ENCODE measurements at places on chromosomes 5 and 9.

DNA sequence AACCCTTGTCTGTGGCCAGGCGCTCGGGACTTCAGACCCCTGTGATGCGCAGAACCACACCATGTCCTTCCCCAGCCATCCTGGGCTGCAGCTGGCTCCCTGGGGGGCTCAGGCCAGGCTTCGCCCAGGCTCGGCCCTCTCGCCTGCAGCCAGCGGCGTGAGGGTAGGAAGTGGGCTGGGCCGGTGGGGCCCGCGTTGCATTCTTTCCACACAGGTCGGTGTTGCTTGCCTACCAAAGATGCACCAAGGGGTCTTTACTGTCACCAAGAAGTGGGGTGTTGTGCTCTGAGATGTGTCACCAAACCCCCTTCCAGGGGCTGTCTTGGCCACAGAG, 48.3 kb upstream of the RNF130 start:
- DNase-seq = no peak

- DNase-seq = no peak
Observed at GRCh38 chr9:114033397-114034103, 44.5 kb downstream of the AMBP start.

- DNase-seq = peak; percentile 93
Observed at GRCh38 chr9:34701023-34701768, 8.7 kb downstream of the CCL21 start.

- DNase-seq = no peak
Observed at GRCh38 chr9:37707748-37708147, 45.9 kb upstream of the TRMT10B start.

DNA sequence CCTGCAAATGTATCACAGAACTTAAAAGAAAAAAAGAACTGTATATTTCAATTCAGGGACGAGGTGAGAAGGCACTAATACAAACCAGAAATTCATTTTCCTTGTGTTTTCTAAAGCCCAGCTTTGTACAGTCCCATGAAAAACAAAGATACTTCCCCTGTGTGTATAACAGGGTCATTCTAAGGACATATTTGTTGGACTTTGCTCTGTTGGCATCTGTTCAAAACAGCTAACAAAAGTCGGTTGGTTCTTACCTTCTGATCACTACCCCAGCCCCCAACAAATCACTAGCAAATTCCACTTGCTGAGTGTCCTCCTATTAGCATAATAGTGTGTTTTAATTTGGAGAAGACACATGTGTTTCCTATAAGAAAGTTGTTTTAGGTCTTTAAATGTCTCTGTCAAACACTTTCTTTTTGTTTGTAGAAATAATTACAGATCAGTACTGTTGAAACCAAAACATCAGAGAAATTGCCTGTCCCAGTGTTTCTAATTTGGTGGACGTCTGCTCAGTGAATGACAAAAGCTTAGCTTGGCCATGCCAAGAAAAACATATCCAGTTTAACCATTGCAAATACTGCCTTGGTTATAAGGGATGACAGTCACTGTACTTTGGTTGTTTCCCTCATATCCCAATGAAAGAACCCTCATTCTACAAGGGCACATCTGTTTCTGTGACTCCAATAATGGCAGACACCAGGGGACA, 480.5 kb downstream of the EBF1 start:
- no peak for DNase-seq

DNA sequence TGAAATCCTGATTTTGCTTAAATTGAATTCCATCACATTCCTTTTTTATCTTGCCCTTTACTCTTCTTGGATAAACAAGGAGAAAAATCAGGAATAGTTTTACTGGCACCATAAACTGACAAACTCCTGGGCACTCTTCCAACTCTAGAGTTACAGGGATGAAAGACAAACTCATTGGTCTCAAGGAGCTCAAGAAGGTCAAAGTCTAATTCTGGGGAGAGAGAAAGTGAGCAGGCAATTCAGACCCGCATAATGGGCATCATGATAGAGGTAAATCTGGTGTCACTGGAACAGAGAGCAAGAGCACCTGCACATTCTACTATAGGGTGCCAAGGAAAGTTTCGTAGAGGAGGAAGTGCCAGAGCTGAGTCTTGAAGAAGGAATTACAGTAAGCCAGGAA, 64.8 kb downstream of the GRIN3A start:
- no peak for DNase-seq

GRCh38 chr5:151881621-151882225, 42.9 kb downstream of the GLRA1 start:
- DNase-seq = no peak

- no peak for DNase-seq
Observed at GRCh38 chr9:95017062-95017461, 290.6 kb downstream of the AOPEP start.

- DNase-seq = no peak
Observed at GRCh38 chr5:142870532-142871362, 100.6 kb downstream of the ARHGAP26 start.

GRCh38 chr9:89675058-89675742, 70.4 kb downstream of the GADD45G start:
- DNase-seq = no peak

GRCh38 chr9:503326-503725, 288.7 kb downstream of the DOCK8 start:
- no peak for DNase-seq

- DNase-seq = peak; percentile 26
Observed at GRCh38 chr9:88418715-88419540, 30.7 kb downstream of the SPIN1 start.

DNA sequence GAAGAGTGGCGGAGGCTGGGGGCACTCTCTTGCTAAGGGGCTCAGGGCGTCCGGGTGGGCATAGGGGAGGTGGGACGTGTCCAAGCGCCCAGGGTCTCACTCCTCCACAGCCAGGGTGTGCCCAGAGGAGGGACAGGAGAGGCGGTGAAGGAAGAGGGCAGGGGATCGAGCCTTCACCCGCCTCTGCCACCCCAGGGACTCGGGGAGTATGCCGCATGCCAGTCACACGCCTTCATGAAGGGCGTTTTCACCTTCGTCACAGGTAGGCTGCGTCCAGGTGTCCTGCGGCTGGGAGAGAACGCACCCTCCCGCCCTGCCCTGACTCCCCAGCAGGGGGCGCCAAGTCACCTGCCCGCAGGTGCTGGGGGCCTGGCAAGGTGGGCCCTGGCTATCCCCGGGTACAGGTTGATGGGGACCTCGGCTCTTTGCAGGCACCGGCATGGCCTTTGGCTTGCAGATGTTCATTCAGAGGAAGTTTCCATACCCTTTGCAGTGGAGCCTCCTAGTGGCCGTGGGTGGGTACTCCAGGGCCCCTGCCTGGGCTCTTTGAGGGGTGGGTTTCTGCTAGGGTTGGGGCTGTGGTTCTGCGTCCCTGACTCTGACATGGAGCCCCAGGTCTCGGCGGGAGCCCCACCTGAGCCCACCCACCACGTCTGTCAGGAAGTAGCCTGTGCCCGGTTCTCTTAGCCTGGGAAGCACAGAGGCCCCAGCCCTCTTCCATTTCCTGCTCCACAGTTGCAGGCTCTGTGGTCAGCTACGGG, 552 bp downstream of the TMEM141 start:
- DNase-seq = peak; percentile 76

GRCh38 chr9:127353882-127354281, 43.1 kb upstream of the SLC2A8 start:
- no peak for DNase-seq

- no peak for DNase-seq
Observed at GRCh38 chr9:124797343-124798103, 20.6 kb downstream of the OLFML2A start.

- no peak for DNase-seq
Observed at GRCh38 chr5:99644822-99645221, 716.0 kb upstream of the CHD1 start.

- no peak for DNase-seq
Observed at GRCh38 chr9:90059436-90059835, 454.6 kb downstream of the GADD45G start.

- DNase-seq = no peak
Observed at GRCh38 chr5:140565780-140566095, 1.1 kb downstream of the SLC35A4 start.

DNA sequence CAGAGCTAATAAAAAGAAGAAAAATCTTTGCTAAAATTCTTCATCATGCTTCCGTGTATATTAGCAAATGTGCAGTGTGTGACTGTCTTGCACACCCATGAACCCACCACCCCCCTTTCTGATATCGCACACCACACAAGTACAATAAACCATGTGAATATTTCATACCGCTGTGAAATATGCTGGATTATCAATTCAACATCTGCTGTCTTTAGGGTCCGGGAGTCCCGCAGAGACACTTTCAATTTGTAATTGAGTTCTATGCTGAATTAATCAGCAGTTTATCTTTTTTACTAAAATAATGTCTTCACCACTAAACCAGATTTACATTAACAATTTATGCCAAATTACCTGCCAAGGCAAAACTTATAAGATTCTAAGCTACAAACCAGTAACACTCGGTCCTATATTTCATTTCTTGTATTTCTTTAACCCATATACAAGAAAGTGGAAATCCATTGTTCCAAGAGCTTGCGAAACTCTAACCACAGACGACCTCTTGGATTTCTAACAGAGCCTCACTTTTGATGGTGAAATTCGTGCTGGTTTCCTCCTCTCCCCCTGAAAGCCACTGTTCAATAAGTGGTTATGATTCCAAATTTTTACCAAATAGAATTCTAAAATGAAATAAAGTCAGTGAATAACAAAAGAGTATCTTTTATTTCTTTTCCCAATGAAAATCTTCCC, 44.2 kb downstream of the PSMB7 start:
- no peak for DNase-seq

DNA sequence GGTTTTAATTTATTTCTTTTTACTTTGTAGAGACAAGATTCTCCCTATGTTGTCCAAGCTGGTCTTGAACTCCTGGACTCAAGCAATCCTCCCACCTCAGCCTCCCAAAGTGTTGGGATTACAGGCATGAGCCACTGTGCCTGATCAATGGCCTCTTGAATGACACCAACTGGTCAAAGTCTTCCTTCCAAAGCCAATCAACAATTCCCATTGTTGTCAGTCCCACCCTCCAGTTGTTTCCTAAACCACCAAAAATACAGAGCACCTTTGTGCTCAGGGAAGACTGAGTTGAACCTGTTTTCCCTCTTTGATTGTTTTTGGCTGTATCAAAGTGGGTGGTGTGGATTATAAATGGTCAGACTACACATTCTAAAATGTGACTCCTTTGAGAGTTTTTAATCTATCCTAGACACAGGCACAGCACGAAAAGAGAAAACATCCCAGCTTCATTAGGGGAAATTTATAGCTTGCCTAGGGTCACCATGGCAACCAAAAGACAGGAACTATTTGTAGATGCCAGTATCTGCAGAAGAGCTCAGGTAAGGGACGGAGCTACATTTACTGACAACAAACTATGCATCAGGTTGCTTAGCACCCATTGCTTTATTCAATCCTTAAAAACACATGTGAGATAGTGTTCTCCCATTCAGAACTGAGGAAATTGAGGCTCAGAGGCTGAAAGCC, 27.6 kb upstream of the ATP6V1G1 start:
- DNase-seq = no peak

DNA sequence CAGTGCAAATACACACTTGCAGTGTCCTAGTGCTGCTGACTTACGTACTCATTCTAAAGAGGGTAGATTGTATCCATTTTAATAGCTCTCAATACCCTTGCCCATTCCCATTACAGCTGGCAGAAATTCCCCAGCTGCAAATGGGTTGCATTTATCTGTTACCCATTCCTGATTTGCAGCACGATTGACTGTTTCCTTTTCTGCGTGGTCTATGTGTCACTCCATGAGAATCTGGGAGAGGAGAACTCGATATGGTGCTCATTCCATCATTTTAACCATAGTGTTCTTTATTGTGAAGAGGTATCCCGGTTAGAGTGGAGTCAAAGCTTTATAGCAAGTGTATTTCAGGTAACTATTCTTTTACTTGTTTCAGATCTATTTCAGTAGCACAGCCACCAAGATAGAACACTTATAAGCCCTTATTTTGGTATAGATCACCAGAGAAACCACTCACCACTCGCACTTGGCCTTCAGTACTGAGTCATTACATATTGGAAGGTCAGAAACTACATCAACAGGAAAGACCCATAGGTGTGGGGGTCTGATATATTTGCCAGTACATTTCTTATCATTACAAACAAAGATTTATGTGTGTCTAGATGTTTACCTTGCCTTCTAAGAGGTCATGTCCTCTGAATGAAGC, 139.5 kb downstream of the MUSK start:
- no peak for DNase-seq

- DNase-seq = no peak
Observed at GRCh38 chr5:55895346-55895745, 44.2 kb downstream of the IL31RA start.

- DNase-seq = no peak
Observed at GRCh38 chr9:82597241-82598203, 465.4 kb downstream of the RASEF start.

DNA sequence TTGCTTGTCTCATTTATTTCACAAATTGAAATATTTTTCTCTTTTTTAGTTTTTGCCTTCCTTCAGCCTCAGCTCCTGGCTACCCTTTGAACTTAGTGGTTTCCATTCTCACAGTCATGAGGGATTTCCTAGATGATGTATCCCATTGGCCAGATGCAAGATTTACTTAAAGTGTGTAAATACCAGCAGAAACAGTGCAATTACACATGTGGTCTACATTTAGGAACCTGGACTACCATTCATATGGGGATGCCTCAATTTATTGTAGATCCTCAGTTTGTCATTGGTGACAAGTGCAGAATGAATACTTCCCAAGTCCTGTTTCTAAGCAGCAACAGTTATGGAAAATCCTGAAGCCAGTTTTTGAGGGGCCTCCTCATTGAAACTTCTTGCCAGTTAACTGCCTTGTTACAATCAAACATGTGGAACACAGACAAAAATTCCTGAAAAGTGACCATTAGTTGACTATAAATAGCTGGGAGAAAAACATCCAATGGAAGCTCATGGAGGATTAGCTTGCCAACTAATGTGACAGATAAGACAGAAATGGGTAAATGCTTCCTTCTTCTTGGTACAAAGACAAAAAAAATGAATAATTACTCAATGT, 113.6 kb upstream of the FER start:
- no peak for DNase-seq

GRCh38 chr9:95857896-95858295, 17.6 kb upstream of the ERCC6L2 start:
- no peak for DNase-seq

- no peak for DNase-seq
Observed at GRCh38 chr5:103444333-103445038, 118.1 kb downstream of the NUDT12 start.

DNA sequence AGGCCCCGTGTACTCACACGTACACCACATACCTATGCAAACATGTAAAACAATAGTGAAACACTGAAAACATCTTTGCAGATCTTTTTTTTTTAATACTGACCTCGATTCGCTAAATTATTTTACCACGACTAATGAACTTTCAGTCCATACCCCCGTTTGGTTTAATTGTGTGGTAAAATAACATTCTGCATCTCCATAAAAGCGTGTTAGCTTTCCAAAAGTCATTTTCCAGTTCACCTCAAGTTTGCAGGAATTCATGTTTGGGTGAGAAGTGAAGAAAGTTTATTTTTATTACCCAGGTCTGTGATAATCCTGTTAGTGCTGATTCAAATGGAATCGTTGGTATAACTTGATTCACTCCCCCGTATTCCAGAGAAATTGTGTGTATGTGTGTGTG, 652 bp downstream of the ARSK start:
- no peak for DNase-seq

DNA sequence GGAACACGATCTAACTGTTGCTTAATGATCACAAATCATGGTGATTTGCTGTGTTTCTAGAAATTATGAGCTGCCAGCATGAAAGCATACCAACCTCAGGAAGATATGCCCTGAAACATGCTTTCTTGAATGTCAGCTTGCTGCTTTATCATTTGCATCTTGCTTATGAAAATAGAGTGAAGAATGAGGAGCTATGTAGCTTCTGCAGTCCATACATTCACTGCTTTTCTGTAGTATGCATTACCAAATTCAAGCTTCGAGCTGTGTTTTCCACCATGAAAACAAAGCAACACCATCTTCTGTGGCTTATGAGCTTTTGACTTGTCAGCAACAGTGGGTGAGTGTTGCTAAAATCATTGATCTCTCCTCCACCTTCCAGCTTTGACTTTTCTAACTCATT, 16.5 kb downstream of the F2RL2 start:
- DNase-seq = no peak

Data from activated naive CD4-positive, alpha-beta T cell treated with anti-CD3 and anti-CD28 coated beads, Interleukin-2, amount 50 U/mL, for 72 hours (primary cell).